ENCODE measurements at places on chromosomes 3 and 15.

DNA sequence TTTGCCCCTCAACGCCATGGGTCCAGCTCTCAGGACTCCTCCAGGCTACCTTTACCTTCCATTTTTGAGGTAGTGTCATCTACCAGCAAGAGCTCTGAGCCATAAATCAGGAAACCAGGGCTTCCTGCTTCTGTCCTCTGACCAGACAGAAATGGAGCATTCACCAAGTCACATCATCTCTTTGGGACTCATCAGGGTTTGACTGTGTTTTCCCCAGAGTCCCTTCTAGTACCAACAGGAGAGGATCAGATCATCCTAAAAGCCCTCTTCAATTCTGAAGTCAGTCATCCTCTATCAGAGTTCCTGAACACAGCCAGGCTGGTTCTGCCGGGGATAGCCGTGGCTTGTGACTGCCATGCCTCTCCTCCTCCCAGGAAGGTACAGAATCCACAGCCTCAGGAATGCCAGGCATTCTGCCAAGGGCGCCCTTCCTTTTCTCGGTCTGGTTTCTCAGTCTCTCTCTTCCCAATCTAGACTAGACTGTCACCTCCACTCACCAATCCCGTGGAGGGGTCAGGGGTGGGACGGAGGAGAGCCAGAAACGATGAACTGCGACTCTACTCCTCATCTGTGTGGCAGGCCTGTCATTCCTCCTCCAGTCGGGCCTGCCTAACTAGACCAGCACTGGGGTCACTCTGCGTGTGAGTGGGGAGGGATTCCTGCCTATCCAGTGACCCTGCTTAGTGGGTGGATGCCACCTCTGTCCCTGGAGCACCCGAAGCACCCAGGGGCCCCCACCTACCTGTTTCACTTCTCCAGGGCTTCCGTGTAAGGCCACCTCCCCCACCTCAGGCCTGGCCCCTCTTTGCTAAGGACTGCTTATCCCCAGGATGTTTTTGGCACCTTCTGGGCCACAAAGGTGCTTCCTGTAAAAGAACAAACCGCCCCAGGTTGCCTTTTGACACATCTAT is 30.9 kb downstream of the CCNL1 start:
- no peaks in the 10 kb centered on the region for H3K27me3 ChIP-seq
- peak overlapping the region; percentile 94 for H3K27ac ChIP-seq
- H3K4me1 ChIP-seq: peaks cover 21% of the 10 kb centered on the region
- H3K36me3 ChIP-seq: no peaks in the 10 kb centered on the region
- peak; percentile 80 for DNase-seq
- no peak overlapping the region for H3K4me3 ChIP-seq

DNA sequence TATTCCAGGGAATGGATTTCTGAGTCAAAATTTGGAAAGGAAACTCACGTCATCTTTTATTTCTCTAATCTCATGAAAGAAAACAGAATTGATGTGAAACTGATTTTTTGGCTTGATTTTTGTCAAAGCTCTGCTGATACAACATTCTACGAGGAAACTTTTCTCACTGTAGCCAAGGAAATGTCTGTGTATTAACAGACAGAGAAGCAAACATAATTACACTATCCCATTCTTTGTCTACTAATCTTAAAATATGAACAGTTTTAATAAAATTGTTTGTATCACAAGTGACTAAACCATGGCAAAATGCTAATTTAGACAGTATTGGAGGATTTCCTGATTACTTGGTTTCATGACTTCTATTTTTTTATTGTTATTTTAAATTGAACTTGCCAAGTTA is 1437.0 kb downstream of the OTOL1 start:
- no peaks in the 10 kb centered on the region for H3K4me1 ChIP-seq
- no peak for DNase-seq
- H3K27ac ChIP-seq: no peak overlapping the region
- H3K4me3 ChIP-seq: no peak overlapping the region

GRCh38 chr15:101124731-101125451 is 127.0 kb downstream of the CHSY1 start:
- H3K4me1 ChIP-seq: peaks cover 11% of the 10 kb centered on the region
- DNase-seq: no peak
- no peaks in the 10 kb centered on the region for H3K27me3 ChIP-seq
- H3K27ac ChIP-seq: no peak overlapping the region
- no peak overlapping the region for H3K4me3 ChIP-seq

DNA sequence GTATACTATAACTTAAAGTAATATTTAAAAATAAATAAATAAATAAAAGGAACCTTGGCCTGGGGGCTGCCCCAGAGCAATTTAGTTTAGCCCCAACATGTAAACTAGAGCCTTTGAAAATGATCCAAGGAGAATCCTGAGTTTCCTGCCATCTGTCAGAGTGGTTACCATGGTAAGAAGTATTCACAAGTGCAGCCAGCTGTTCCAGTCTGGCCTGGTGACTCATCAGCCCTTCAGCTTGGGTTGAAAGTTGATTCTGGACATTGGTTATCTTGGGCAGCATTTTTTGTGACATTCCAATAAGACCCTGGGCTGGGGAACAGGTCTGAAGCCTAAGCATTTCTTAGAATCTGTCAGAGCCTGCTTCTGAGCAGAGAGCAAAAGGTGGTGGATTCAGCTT is 72.7 kb upstream of the LRTM1 start:
- no peaks in the 10 kb centered on the region for H3K27me3 ChIP-seq
- no peaks in the 10 kb centered on the region for H3K4me1 ChIP-seq

GRCh38 chr3:88114878-88115549 is 34.7 kb upstream of the C3orf38 start:
- no peaks in the 10 kb centered on the region for H3K27me3 ChIP-seq
- no peak overlapping the region for H3K27ac ChIP-seq
- H3K4me1 ChIP-seq: no peaks in the 10 kb centered on the region
- no peaks in the 10 kb centered on the region for H3K36me3 ChIP-seq
- DNase-seq: no peak

Data from colonic mucosa (tissue), 4 donors.